ENCODE measurements at places on chromosomes 7 and 10.
A peak's percentile ranks its signal among the peaks of the same experiment; 100 is the strongest.

DNA sequence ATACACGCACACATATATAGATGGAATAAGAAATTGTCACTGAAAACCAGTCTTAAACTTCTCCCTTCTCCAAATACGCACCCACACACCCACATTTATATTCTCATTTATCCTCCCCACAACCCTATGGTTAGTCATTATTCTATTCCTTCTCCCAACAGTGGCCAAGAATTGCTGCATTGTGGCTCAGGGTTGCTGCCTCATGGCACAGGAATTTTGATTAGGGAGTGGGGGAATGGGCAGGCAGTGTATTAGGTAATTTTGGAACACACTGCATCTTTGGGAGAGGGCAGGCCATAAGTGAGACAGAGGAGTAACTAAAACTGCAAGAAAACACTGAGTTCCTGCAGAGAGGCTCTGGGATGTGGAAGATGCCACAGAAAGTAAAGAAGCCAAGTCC lies 35.7 kb downstream of the NAPEPLD start:
- no peak for DNase-seq

GRCh38 chr10:113616244-113617074 lies 47.4 kb downstream of the NRAP start:
- DNase-seq = no peak

- peak; percentile 25 for DNase-seq
Measured at GRCh38 chr10:63819753-63820329, 298.6 kb downstream of the REEP3 start.

- no peak for DNase-seq
Measured at GRCh38 chr10:130635528-130635927, 499.3 kb downstream of the GLRX3 start.

GRCh38 chr10:125276133-125276532 lies 115.8 kb upstream of the CTBP2 start:
- DNase-seq = no peak

DNA sequence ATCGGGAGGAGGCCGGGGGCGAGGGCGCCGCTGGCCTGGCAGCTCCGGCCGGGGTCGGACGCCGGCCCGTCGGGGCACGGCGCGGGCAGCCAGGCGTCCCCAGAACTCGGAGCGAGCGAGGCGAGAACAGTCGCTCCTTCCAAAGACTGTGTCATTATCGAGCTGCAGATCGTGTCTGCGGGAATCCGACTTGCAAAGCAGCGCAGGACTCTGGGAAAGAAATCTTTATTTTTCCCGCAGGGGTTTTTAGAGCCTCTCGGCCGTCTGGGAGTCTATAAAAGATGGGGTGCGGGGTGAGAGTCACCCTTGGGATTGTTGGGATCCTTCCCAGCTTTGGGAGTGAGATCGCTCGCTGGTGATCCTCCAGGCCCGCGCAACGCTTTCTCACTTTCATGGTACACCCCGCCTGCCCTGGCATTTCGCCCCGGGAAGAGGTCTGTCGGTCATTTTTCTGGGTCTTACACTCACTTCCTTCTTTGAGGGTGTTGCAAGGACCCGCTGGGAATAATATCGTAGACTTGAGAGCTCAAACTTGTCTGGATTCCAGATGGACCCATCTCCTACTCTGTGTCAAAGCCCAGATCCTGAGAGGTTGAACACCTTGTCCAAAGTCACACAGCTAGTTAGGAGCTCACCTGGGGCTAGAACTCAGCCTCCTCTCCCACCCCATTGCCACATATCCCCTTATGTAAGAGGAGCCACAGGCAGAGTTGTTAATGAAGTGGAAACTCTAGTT lies 1.0 kb downstream of the UBTD1 start:
- DNase-seq = no peak

- no peak for DNase-seq
Measured at GRCh38 chr10:132129431-132129830, 57.3 kb upstream of the DPYSL4 start.
